Fibroblast of skin of left biceps (primary cell): ENCODE measurements at places on chromosomes 6 and 20.

GRCh38 chr20:34532320-34532719 lies 16.1 kb downstream of the DYNLRB1 start:
- no peak for DNase-seq

DNA sequence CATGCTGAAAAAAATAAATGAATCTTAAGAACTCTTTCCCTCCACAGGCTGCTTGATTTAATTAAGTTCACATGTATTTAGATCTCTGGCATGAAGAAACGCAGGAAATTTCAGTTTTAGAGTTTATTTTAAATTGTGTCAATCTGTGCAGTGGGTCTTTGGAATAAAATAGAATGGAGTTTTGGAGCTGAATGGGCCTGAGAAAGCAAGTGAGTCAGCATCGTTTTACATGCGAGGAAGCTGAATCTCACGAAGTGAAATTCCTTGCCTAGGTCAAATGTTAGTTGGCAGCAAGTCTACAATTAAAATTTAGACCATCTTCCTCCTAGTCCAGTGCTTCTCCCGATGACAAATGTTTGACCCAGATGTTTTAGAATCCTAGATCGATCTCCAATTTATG lies 22.4 kb downstream of the MAP7 start:
- no peak for DNase-seq

DNA sequence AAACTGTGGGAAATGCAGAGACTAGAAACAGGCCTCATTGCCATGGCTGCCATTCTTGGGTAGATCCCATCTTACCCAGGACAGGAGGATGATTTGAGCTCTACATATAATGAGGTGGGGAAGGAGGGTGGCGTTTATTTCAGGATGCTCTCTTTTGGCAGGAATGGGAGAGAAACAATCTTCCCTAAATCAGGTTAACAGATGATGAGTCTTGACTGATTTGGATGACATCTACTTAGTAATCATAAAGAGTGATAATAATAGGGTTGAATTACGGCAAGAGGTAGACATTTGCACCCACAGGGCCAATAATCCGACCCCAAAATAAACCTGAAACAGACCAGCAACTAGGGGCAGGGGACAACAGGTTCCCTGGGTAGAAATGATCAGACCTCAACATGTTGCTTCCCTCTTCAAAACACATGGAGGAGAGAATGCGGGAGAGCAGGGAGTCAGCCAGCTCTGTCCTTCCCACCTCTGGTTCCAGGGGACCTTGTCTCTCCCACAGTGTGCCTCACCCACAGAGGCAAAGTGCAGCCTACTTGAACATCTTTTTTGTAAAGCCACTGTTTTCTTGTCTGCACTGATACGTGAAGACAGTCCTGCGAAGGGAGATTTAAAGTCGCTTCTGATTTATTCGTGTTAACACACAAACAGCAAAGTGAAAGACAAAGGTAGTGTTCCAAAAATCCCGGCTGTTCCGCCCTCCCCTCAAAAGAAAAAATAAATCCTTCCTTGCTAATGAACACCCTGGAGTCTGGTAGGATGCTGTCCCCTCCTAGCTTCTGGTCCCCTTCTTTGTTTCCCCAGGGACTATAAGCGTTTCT lies 3.9 kb downstream of the FOXQ1 start:
- no peak for DNase-seq

DNA sequence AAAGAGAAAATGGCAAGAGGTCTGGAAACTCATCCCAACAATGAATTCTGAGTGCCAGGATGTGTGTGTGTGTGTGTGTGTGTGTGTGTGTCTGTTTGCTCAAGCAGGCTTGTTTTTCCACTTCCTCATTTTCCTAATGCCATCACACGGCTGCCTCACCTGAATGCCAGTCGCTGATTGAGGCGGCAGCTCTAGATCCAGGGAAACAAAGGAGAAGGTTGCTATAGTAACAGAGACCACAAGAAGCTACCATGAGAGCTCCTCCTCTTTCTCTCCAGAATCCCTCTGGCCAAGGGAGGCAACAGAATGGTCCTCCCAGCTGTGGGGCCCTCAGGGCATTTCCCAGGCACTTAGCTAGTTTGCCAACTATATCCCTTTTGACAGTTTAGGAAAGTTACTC lies 241.1 kb upstream of the TSHZ2 start:
- no peak for DNase-seq

DNA sequence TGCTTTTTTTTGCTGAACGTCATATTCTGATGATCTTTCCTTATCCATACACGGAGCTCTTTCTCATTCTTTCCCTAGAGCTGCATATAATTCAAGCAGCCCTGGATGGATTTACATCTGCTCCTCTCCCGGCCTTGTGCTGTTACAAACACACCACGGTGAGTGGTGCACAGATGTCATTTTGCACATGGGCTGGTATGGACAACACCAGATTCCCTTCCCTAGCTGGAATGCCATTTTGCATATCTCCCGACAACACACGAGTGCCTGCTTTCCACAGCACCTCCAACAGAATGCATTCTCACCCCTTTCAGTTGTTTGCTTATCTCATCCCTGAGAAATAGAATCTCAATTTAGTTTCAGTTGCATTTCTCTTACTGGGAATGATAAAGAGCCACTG lies 69.5 kb upstream of the AFDN start:
- DNase-seq = no peak

- no peak for DNase-seq
Measured at GRCh38 chr6:166405386-166405785, 22.6 kb upstream of the MPC1 start.

DNA sequence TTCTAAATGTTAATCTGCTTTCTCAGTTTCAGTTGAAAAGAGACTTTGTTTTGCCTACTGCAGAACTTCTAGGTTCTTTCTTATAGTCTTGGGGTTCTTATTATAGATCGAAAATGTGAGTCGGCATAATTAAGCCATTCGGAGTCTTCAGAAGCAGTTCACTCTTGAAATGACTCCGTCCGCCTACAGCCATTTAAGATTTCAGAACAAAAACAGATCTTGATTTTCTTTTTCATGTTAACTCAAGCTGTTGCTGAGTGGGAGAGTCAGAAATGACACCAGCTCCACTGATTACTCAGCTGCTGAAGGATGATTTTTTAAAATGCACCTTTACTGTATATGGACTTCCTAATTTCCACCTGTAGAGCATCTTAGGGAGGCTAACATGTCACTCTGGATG lies 15.9 kb downstream of the PRDM1 start:
- no peak for DNase-seq

DNA sequence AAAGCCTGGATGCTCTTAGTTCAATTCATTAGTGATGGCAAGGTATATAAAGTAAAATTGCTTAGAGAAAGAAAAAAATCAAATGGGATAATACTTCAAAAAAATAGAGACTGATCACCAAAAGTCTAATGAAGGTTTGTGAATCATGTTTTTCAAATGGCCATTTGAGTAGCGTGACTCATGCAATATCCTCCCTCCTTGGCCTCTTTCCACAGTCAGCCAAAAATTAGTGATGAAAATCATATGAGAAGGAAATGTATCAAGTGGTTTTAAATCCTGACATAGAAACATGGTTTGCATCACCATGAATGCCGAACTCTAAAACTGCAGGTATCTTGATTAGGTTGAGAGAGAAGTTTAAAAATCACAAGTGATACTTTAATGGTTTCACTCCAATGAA lies 1.2 kb upstream of the COL19A1 start:
- peak; percentile 52 for DNase-seq

DNA sequence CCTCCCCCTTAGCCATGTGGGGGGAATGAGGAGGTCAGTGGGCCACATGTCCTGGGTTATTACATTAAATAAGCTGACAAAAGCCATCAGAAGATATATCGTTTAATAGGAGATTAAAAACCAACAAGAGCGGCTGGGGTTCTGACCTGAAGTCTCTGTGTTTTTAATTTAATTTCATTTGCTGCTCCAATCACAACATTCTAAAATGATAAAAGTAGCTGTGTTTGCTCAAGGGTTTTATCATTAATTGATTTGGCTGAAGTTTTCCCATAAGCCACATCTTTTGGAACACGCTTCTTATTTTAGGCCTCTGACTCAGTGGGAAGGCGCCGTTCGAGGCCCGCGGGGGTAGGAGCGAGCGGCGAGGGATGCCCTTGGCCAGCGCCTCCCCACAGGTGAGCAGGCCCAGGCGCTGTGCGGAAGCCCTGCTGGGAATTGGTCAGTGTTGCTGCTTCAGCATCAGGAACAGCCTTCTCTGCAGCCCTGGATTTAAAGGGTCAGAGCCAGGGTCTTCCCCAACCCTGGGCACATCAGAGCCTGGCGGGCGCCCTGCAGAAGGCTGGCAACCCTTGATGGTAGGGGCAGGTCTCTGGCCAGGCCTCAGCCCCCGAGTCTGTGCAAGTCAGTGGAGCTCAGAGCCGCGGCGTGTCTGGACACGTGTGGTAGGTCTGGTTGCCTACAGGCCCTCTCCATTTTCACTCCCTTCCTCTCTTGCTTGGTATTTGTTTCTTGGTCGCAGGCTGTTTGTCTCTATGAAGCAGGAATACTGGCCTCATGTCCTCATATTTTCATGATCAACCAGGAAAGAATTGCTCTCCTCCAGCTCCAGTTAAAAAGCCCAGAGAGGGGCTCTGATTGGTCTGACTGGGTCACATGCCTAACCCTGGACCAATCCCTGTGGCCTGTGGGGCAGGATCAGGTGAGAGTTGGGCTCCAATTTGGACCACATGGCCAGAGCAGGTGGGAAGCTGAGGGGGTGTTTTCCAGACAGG lies 30.9 kb upstream of the MLN start:
- DNase-seq = no peak

GRCh38 chr20:3071610-3072529 lies at the start of gene OXT:
TSS of gene OXT (plus strand) at chr20:3071620. CDS start at chr20:3071656, 36 bp downstream.
- no peak for DNase-seq

- DNase-seq = no peak
Measured at GRCh38 chr6:156306531-156306930, 470.6 kb upstream of the ARID1B start.

- DNase-seq = no peak
Measured at GRCh38 chr20:13288357-13288756, 67.3 kb downstream of the ISM1 start.

GRCh38 chr6:1724616-1725015 lies 114.9 kb downstream of the FOXC1 start:
- DNase-seq = no peak
